ENCODE measurements at places on chromosomes 16 and 17.

GRCh38 chr17:14737984-14738651 is 437.2 kb downstream of the HS3ST3B1 start:
- no peak for DNase-seq

GRCh38 chr16:31529108-31529936 is 1.6 kb downstream of the AHSP start:
- DNase-seq = no peak

DNA sequence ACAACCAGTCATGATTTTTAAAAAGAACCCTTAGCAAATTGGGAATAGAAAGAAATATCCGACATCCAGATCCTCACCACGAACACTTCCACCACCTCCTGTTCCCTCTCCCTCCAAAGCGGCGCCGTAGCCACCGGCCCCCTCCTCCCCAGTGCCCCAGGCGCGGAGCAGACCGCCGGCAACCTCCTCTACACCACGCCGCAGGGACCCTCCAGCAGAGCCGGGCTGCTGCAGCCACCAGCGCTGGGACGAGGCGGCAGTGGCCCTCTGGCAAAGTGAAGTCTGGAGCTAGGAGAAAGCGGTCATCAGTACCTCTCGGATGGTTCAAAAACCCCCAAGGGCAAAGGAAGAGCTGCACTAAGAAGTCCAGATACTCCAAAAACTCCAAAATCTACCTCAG is 41.4 kb upstream of the SLFN13 start:
- no peak for DNase-seq

DNA sequence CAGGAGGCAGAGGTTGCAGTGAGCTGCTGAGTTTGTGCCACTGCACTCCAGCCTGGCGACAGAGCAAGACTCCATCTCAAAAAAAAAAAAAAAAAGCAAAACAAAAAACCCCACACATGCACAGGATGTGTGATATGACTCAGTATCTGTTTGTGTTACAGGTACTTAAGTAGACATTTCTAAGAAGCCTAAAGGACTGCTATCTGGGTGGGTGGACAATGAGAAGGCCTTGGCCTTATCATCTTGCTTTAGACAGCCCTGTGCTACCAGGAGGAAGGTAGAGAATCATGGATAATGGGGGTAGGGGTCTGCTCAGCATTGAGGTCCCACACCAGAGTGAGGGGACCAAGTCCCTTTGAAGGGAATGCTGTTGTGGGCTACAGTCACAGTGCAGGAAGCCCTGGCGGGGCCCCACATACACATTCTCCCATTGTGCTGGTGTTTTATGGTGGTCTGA is 26.7 kb downstream of the PLD6 start:
- peak; percentile 41 for DNase-seq

DNA sequence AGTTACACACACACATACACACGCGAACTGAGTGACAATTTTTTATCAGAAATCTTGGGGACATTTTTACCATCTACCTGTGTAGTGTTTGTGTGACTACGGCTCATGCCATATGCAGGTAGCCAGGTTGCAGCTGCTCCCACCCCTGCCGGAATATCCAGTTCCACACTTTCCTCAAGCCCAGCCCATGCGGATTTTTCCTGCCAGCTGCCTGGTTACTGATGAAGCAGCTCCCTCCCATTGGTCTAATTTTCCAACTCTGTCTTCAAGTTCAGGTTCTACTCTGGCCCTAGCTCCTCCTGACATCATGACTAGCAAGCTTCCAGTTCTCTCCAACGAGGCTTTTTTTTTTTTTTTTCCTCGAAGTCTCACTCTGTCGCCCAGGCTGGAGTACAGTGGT is 4.8 kb downstream of the GSG1L2 start:
- no peak for DNase-seq

- no peak for DNase-seq
Measured at GRCh38 chr16:77899416-77899815, 111.1 kb downstream of the VAT1L start.

GRCh38 chr17:11122908-11123307 is 118.1 kb upstream of the SHISA6 start:
- no peak for DNase-seq

GRCh38 chr16:16917191-16917785 is 538.3 kb downstream of the NPIPA7 start:
- no peak for DNase-seq

GRCh38 chr17:50498021-50498874 is 10.0 kb upstream of the MYCBPAP start:
- no peak for DNase-seq

GRCh38 chr17:47727704-47728036 is 5.4 kb upstream of the TBX21 start:
- DNase-seq = no peak

DNA sequence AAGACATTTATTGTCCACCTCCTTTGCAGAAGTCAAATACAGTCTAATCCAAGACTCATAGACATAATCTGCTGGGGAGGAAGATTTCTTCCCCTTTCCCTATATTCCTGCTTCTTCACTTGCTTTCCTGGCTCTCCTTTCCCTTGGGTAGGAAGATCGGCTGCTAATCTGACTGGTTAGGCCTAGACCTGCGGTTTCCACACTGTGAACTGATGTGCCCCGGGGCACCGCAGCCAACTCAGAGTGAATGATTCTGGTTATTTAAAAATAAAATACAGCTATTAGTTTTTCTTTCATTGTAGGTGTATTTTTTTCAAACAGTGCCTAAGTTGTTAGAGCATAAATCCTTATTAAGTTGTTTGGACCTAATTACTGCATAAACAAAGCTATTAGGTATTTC is 78.9 kb downstream of the DNAH3 start:
- DNase-seq = no peak

DNA sequence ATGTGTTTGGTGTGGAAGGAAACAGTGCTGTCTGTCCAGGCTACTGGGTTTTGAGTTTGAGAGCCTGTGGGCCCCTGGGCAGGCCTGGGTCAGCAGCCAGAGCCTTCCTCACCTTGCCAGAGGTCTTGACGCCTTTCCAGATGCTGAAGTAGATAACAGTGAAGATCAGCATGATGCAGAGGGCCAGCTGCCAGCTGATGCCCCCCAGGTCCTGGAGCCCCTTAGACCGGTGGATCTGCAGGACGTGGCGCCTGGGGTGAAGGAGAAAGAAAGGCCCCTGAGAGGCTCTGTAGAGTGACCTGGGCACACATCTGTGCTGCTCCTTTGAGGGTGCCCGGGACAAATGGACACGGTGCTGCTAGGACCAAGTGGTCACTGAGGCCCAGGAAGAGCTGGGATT is 18.4 kb downstream of the SLC6A4 start:
- DNase-seq = no peak

GRCh38 chr17:48375356-48375755 is 54.7 kb downstream of the SKAP1 start:
- no peak for DNase-seq

DNA sequence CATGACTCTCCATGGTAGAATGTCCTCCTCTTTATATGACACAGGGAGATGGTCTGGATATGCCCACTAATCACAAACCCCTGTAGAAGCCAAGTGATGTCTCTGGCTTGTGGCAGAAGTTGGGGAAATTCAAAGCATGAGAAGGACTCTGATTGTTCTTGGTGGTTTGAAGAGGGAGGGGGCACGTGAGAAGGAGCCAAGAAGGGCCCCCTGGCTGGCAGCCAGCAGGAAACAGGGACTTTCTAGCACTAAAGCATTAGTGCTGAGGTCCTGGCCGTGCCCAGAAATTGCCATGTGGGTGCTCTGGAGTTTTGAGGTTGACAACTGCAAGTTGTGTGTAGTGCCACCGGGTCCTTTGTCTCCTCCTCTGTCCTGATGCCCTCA is 199.9 kb downstream of the LGALS9B start:
- DNase-seq = no peak

- DNase-seq = no peak
Measured at GRCh38 chr17:28567604-28568003, 3.7 kb downstream of the PIGS start.

- peak; percentile 55 for DNase-seq
Measured at GRCh38 chr16:2194852-2195321, 1.5 kb downstream of the CASKIN1 start.

DNA sequence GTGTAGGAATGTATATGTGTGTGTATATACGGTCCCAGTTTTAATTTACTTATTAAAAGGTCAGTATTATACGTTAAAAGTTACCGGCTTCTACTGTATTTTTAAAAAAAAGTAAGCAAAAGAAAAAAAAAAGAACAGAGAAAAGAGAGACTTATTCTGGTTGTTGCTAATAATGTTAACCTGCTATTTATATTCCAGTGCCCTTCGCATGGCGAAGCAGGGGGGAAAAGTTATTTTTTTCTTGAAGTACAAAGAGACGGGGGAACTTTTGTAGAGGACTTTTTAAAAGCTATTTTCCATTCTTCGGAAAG is 1.6 kb downstream of the NOG start:
- no peak for DNase-seq

Measured in activated CD4-positive, alpha-beta memory T cell treated with anti-CD3 and anti-CD28 coated beads, Interleukin-2, amount 10 ng/mL, durations not matched to agents 7 days and 5 days (primary cell).